Osteoblast (primary cell): ENCODE measurements at places on chromosomes 2 and 18.

- no peak for DNase-seq
These were observed 277.3 kb downstream of the AGAP1 start for GRCh38 chr2:235770909-235771820.

- no peak for DNase-seq
These were observed 157.7 kb downstream of the HNMT start for GRCh38 chr2:138121666-138122661.

- DNase-seq: no peak
These were observed 430.2 kb downstream of the EIPR1 start for GRCh38 chr2:2947406-2947805.

DNA sequence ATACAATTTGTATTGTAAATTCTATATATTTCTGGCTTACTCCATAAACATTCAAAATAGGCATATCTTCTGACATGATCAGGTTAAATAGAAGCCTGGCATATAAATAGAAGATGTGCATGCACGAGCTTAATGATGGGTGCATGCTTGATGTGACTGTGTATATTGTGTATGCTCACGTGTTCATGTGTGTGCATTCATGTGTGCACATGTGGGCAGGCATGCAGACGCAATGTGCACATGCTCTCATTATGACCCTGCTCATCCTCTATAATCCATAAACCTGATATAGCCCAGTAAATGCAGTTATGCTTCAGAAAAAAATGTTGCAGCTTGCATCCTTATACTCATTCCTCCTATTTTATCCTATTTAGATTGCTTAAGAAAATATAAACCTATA, 29.2 kb downstream of the RAB27B start:
- DNase-seq: no peak

DNA sequence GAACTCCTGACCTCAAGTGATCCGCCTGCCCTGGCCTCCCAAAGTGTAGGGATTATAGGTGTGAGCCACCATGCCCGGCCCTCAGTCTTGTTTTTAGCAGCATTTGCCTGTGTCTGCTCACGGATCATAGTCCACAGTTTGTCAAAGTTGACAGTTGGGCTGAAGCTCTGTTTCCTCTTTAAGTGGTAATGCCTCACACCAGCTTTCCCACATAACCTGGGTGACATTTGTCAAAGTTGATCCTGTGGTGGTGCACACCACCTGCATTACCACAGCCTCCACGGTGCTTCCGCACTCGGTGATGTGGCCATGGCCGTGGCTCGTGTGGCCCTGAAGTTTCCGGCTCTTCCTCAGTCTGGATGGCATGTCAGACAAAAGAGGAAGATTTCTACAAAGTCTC, 27.1 kb downstream of the RAB31 start:
- no peak for DNase-seq

DNA sequence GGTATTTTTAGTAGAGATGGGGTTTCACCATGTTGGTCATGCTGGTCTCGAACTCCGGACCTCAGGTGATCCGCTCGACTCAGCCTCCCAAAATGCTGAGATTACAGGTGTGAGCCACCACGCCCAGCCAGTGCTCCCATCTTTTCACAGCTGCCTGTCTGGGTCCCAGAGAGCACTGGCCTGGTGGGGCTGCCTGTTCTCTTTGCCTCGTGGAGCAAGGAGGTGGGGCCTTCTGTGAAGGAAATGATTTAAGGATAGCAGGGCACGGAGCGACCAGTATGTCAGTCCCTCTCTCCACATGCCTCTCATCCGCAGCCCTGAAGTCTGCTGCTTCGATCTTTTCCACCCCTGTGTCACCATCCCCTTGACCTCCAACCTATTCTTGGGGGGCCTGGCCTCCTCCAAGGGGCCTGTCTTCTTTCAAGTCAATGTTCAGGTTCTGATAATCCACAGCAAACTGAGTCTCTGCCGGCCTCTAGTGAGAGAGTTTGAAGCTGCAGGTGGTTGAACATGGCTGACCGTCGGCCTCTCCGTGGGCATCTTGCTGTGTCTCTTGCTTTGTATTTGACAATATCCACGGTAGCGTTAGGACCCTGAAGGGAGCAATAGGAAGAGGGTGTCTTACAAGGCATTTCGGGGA, 28.2 kb upstream of the GIGYF2 start:
- DNase-seq: no peak

DNA sequence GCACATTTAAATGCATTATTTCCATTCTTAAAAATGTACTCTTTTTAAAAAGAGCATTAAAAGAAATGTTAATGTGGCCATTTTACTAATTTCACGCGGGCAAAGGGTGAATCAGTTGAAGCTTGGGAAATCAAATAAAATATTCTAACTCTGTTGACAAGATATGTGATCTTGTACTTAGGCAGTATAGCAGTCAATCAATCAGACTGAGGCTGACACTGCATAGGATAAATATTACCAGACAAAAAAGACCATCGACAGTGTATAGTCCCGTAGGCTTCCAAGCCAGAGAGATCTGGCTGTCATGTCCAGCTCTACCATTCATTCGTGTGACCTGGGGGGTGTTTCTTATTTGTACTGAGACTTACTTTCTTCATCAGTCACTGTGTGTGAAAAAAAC, 39.8 kb upstream of the CCDC68 start:
- DNase-seq: no peak

- peak; percentile 65 for DNase-seq
These were observed 43.9 kb upstream of the CSRNP3 start for GRCh38 chr2:165425556-165425955.

DNA sequence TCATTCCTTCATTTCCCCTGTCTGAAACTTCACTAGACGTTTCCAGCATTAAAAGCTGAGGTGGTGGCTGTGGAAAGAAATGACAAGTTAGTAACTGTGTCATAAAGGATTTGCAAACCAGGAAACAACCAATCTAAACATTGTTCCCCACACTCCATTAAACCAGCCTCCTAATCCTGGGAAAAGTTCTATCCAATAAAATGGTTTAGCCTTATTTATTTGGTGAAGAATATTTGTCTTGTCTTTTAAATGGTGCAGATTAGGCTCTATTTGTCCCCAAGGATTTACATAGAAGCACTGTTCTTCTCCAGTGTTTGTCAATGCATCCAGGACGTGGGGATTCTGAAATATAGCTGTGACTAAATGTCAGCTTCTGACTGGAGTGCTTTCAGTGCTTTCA, 10.5 kb upstream of the DPP4 start:
- no peak for DNase-seq

GRCh38 chr2:232310696-232311095, 67.9 kb upstream of the ALPP start:
- DNase-seq: no peak

- peak; percentile 65 for DNase-seq
These were observed 582 bp upstream of the RAB31 start for GRCh38 chr18:9707381-9708056.

- no peak for DNase-seq
These were observed 33.1 kb upstream of the POLE4 start for GRCh38 chr2:74925361-74925786.

GRCh38 chr2:237207646-237208045, 122.0 kb downstream of the COPS8 start:
- DNase-seq: peak; percentile 82

- DNase-seq: no peak
These were observed 221.2 kb downstream of the IRS1 start for GRCh38 chr2:226578373-226578772.

- DNase-seq: no peak
These were observed 6.3 kb upstream of the RBMS1 start for GRCh38 chr2:160499865-160500264.

DNA sequence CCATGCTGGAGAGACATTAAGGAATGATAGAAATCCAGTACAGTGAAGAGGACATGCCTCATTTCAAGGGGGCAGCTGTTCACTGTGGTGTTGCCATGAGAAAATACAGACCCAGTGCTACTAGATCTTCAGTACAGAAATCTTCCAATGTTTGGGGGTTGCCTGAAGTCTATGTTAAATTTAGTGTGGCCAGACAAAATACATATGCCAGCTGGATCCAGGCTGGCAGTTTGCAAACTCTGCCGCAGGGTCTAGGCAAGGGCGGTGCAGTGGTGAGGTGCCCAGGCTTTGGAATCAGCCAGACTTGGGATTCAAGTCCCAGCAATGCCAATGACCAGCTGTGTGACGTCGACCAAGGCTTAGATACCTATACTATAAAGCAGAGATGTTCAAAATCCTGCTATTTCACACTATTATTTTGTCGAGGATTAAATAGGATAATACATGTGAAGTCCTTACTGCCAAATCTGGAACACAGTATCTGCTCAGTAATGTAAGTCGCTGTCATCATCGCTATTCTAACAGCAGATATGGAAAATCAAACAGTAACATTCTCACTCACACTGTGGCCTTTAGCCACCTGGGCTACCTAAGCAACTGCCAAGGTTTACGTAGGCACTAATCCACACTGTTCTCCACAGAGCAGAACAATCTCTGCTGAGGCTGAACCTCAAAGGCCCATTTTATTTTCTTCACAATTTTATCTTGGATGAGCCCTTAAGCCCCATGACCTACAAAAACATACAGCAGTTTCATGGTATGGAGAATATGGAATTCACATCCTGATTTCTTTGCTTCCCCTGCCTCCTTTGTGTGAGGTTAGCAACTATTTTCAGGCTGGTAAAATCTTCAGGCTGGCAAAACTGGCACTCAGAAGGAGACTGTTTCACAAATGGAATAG, 5.9 kb upstream of the TMSB10 start:
- no peak for DNase-seq

DNA sequence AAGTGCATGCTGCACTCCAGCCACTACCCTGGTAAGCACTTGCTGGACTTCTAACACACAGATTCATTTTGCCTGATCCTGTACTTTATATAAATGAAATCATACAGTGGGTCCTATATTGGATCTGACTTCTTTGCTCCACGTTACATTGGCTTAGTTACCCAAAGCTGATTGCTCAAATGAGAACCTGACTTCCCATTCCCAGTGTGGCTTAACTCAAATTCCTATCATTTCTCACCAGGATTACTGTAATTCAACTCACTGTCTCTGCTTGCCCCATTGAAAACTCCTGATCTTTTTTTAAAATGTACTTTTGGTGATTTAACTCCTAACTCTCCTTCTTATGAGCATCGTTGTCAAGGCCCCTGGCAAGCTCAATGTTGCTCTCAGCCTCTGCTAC, 1.4 kb downstream of the RSAD2 start:
- DNase-seq: no peak

DNA sequence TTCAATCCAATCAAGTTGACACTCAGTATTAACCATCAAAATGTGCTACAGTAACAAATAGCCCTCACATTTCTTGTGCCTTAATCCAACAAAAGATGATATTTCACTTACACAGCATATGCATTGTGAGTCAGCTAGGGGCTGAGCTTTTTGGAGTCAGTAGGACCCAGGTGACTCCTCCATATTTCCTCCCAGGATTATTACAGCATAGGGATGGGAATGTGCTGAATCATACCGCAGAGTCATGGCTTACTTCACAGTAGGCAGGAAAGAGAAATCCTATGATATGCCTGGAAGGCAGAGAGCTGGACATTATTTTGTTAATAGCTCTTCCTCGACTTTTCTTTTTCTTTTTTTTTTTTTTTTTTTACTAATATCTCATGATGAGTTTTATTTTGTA, 153.3 kb downstream of the TMEM182 start:
- DNase-seq: peak; percentile 87

- DNase-seq: peak; percentile 96
These were observed 111.4 kb downstream of the NFATC1 start for GRCh38 chr18:79507076-79507545.

GRCh38 chr2:64932371-64933216, 56.6 kb upstream of the SLC1A4 start:
- no peak for DNase-seq

GRCh38 chr2:233821196-233821595, 33.1 kb downstream of the HJURP start:
- peak; percentile 73 for DNase-seq

- no peak for DNase-seq
These were observed 85.6 kb downstream of the SS18 start for GRCh38 chr18:26004832-26005231.

DNA sequence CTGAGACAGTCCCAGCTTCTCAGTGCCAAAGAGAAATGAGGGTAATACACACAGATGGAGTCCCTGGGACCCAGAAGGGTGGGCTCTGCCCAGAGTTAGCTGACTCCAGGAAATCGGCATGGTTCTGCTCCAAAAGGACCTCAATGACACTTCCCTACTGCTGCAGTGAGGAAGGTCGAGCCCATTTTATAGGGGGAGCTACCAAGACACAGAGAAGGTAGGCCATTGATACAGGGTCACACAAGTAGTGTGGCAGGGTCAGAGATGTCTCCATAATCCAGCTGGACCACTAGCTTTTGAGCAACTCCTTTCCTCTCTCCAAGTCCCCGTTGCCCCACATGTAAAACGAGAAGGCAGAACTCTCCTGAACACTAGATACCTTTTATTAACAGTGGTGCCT, 276.9 kb downstream of the MYCN start:
- no peak for DNase-seq

DNA sequence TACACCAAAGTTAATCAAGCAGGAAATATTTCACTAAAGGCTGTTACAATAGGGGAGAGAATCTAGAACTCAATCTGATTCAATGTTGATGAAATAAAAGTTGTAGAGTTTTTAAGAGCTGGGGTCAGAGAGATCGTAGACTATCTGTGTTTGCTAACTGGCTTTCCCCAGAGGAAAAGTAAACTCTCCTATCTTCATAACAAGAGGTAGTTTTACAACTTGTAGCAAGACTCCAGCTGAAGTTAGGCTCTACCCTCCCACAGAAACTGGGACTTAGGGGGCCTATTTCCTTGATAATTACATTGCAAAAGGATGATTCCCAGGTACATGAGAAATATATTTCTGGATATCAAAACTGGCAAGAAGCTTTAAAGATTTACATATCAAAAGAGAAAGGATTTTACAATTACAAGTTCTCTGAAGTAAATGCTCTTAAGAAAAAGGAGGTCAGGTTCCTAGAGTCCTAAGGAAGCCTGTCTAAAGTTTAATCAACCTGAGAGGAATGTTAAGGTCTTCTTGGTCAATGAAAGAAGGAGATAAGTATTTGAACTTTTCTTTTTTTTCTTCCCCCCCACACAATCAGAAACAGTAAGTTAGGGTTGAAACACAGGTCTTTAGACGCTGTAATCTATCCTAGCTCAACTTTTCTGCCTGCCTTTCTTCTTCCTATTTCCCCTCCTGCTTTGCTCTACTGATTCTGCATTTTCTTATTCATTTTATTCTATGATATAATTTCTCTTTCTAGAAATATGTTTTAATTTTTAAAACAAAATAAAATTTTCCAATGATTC, 692.2 kb upstream of the LINC00305 start:
- DNase-seq: no peak
